ENCODE measurements at places on chromosomes 1 and 21.

GRCh38 chr1:64137412-64137803 lies 66.0 kb upstream of the UBE2U start:
- no peak for DNase-seq

DNA sequence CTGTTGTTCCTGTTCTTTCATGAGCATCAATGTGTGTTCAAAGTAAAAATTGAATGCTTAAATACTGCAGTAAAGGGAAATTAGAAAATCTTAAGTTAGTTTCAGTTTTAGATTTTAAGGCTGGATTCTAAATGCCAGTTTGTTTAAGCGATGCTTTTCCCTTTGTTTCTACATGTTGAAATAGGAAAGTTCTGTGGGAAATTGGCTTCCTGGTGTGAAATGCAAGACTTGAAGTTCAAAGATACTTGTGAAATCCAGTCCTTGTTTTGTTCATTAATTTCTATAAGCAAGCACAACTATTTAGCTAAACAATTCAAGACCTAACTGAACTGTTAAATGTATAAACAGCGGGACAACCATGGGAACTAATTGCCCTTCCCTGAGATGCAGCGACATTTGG lies 149.1 kb downstream of the LYPLAL1 start:
- DNase-seq: no peak

DNA sequence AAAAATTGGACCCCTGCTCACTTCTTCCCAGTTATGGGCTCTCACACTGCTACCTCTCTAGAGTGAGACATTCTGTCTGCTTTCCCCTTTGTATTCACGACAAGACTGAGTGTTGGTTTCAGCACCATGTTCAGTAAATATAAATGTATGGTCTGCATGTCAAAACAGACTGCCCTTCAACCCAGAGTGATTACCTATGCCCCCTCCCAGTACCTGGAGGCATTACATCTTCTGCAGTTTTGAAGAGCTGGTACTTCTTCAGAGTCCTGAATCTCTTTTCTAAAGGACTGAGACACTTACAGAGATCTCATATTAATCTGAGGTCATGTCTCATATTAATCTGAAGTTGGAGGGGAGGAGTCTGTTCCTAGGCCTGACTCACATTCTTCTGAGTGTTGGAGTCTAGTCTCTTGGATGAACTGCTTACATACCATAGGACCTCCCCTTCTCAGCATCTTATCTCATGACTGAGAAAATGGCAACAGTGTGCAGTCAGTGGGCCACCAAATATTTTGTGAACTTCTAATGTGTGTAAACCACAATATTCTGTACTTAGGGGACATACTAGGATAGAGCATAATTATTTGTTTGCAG lies 80.3 kb downstream of the RGL1 start:
- DNase-seq: no peak

DNA sequence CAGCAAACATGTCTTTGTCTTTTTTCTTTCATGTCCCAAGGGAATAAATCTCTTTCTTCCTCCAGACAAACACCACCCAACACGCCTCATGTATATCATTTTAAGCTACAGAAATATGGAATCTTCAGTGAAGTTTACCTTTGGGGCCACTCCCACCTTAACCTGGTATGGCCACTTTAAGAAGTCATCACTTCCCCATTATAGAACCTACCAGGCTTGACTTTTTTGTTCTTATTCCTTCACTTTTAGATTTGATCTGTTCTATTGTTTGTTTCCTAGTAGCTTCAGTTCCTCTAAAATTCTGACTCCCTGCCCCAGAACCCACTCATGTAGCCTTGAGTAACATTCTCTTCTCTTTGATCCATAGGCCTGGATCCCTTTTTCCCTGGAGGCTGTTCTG lies 226.3 kb downstream of the HLX start:
- no peak for DNase-seq

DNA sequence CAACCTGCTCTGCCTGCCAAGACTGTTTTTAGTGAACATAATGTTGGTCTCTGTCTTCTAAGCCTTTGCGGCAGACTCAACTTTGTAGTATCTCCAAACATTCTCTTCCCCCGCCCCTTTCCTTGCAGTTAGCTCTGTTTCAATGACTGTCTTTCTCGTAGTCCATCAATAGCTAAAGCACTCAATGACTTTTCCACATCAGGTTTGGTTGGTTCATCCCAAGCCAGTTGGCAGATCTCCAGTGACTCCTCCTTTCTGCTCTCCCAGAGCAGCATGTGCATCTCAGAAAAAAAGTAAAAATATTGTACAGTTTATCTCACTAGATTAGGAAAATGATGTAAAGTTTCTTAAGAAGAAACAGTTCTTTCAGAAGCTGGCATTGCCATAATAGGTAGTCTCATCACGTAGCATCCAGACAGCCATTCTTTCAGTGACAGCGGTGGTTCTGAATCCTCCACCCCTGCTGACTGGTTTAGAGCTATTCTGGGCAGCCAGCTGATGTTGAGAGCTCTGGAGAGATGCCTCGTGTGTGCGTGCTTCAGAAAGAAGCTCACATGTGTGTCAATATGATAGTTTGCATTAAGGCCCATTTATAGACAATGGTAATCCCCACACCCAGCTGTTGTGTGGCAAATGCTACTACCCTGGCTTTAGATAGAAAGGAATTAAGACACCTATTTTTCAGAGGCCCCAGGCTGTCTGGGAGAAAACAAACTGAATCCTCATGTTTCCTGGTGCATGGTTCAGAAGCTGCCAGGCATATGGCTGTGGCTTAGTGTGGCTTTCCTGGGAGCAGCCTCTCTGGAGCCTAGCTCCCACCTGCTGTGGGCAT lies 53.2 kb downstream of the CNN3 start:
- DNase-seq: peak; percentile 46

DNA sequence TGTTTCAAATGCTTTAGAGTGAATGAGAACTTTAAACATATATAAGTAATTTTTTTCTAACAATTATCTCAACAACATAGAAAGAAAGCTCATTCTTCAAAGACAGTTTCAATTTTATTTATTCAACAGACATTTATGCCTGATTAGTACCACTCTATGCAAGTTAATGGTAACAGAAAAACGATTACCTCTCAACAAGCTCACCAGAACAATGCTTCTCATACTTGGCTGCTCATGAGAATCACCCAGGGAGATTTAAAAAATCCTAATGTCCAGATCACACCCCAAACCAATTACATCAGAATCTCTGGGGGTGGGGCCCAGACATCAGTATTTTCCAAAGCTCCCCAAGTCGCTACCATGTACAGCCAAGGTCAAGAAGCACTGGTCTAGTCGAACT lies 312.4 kb downstream of the PAPPA2 start:
- DNase-seq: no peak

- no peak for DNase-seq
These were observed 14.4 kb downstream of the MEGF6 start for GRCh38 chr1:3596663-3597598.

GRCh38 chr1:11026052-11026451 lies 13.6 kb downstream of the TARDBP start:
- no peak for DNase-seq

GRCh38 chr21:39188521-39189139 lies 5.4 kb upstream of the PSMG1 start:
- no peak for DNase-seq

DNA sequence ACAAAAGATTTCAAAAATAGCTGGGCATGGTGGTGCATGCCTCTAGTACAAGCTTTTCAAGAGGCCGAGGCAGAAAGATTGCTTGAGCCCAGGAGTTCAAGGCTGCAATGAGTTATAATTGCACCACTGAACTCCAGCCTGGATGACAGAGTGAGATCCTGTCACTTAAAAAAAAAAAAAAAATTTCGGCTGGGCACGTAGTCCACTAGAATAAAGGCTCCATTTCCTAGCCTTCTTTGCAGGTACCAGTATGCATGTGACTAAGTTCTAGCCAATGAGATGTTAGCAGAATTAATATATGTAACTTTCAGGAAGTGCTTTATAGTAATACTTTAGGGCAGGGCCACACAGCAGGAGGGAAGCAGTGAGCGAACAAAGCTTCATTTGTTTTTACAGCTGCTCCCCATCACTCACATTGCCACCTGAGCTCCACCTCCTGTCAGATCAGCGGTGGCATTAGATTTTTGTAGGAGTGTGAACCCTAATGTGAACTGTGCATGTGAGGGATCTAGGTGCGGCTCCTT lies 28.8 kb upstream of the SYDE2 start:
- peak; percentile 72 for DNase-seq

GRCh38 chr21:25360593-25360992 lies 246.7 kb downstream of the MRPL39 start:
- DNase-seq: no peak

DNA sequence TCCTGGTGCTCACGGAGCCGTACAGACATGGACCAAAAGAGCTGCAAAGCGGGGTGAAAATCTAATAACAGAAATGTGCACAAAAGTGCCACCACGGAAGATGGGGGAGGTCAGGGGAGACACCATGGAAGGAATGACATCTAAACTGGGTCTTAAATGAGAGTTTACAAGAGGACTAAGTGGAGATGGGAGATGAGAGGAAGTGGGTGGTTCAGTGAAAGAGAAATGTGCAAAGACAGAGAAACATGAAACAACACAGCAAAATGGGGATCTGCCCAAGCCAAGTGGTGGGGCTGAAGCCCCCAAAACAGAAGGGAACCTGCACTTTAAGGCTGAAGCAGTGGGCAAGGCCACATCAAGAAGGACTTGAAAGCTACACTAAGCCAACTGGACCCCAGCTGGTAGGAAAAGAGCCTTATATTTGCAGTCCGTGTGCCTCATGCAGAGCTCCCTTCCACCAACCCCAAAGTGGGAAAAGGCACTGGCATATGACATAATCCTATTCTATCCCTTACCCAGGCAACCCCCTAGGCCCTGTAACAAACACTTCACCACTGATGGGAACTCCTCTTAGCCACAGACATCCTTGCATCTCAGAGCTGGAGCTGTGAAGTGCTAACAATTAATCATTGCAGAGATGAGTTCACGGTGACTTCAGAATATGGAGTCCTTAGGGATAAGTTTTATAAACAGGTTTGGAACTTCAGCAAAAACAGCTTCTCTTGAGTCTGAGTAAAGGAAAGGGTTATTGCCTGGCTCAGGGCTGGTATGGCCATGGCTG lies 198.6 kb upstream of the EDN2 start:
- no peak for DNase-seq

DNA sequence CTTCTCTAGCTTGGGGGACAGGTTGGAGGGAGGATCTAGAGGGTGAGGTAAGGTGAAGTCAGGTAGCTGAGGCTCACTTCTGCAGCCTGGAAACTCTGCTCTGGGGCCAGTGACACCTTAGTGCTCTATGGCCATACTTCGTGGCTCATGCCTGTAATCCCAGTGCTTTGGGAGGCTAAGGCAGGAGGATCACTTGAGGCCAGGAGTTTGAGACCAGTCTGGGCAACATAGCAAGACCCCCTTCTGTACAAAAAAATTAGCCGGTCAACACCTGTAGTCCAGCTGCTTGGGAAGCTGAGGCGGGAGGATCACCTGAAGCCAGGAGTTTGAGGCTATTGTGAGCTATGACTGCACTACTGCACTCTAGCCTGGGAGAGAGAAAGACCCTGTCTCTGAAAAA lies 5.8 kb downstream of the LMNA start:
- DNase-seq: no peak

DNA sequence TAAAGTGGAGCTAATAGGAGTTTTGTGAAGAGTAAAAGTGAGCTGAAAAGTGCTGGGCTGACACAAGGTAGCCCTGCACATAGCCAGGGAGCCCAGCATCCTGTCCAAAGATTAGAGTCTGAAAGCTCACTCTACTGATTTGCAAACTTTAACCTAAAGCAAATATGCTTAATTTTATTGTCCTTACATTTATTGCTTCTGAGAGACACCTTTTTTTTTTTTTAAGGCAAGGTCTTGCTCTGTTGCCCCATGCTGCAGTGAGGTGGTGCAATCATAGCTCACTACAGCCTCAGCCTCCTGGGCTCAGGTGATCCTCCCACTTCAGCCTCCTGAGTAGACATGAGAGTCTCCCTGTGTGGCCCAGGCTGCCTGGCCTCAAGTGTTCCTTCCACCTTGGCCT lies 16.5 kb downstream of the MGST3 start:
- no peak for DNase-seq

DNA sequence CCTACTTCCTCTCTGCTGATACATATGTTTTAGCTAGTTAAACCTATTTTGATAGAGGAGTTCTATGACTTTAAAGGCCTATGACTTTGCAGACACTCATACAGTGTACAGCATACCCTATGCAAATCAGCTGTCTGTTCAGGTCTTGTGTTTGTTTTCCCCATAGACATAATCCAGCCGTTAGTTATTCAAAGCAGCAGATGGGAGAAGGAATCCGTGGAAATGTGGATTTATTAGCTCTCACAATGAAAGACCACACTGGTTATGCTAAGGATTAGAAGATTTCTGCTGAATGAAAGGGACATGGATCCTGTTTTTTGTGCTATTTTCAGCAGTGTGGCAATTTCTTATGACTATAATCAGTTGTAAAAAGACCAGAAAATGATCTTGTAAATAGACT lies 59.8 kb downstream of the MAST2 start:
- peak; percentile 28 for DNase-seq

- DNase-seq: no peak
These were observed 2.5 kb upstream of the HLCS start for GRCh38 chr21:36968976-36969375.

DNA sequence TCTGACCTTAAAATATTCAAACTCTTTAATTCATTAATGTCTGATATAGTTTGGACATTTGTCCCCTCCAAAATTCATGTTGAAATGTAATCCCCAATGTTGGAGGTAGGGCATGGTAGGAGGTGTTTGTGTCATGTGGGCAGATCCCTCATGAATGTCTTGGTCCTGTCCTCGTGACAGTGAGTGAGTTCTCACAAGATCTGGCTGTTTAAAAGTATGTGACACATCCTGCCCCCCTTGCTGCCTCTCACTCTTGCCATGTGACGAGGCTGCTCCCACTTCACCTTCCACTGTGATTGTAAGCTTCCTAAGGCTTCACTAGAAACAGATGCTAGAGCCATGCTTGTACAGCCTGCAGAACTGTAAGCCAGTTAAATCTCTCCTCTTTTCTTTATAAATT lies 21.3 kb upstream of the FBXO28 start:
- no peak for DNase-seq

DNA sequence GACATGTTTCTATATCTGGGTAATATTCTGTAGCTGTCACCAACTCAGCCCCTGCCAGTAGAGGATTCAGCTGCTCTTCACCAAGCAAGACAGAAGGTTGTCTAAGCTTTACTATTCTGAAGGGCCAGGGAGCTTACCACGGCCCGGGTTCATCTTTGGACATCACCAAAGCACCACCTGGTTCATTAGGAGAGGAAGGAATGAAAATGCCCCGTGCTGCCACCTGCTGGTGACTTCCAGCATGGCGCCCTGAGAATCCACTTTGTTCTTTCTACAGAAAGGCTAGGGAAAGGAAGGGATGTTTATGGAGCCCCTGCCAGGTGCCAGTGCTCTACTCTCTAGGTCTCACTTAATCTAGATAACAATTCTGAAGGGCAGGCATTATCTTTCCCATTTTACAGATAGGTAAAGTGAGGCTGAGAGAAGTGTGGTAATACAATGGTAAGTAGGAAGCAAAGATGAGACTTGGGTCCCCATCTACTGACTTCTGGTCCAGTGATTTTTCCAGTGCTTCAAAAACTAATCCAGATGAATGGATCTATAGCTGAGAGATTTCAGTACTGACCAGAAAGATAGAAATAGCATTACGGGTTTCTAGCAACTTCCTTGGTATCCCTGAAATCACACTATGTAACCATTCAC lies 79.5 kb downstream of the BEND5 start:
- peak; percentile 14 for DNase-seq

GRCh38 chr21:36330904-36331303 lies 10.9 kb downstream of the MORC3 start:
- DNase-seq: peak; percentile 12

All from SHP77 treated with DMSO at 0.1 percent for 48 hours (cell line).